AG04449 (cell line): ENCODE measurements at places on chromosomes 12 and 14.

- no peak for DNase-seq
These were observed 4.0 kb downstream of the NCOR2 start for GRCh38 chr12:124563401-124563800.

DNA sequence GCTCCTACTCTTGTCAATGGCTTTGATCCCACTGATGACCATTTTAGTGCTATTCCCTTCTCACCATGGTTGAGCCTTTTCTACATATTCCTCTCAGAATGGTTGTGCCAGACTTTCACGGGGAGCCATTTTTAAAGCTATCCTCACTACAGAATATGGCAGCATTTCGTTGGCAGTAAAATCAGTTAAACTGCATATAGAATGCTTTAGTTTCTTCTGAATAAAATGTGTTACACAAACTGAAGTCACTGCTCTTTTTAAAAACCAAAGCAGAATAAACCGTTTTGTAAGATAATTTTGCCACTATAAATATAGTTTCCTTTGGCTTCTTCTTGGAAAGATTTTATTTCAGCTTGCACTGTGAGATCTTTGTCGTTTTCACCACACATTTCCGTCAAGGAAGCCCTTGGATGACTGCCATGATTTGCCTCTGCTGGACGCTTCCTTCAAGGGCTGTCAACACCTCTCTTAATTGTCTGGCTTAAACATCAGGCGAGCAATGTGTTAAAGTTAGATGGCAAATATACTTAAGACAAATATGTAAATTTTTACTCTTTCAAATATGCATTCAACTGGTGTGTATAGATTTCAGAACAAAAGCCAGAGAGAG lies 624.2 kb downstream of the DIO2 start:
- DNase-seq, result no peak

DNA sequence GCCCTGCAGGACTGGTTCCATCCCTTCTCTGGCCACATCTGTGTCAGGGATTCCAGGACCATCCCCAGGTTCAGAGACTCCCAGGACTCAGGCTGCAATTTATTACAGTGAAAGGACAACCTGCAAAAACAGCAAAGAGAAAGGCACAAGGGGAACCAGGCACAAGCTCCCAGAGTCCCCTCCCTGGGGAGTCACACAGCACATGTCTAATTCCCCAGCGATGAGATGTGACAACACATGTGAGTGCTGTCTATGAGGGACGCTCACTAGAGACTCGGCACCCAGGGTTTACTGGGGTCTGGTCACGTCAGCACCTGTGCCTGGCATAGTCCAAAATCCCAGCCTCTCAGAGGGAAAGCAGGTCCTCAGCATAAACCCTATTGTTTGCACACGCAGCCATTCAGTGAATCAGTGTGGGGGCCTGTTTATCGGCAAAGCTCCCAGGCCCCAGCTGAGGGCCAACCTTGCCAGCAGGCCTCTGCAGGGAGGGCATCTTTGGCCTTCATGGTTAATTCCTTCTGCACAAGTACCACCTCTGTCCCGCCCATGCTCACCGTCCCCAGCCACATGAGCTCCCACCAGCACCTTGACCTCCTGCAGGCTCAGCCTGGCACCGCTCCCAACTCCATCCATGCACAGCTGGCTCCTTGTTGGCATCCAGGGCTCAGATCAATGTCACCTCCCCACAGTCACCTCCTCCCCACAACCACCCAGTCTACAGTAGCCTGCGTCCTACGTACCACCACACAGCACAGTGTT lies 198.9 kb upstream of the SFSWAP start:
- no peak for DNase-seq

- DNase-seq, result no peak
These were observed 86.8 kb upstream of the PKP2 start for GRCh38 chr12:32983332-32983731.

GRCh38 chr12:79381248-79382208 lies 309.2 kb downstream of the PAWR start:
- no peak for DNase-seq

GRCh38 chr12:96502477-96502876 lies 13.1 kb downstream of the CFAP54 start:
- no peak for DNase-seq

DNA sequence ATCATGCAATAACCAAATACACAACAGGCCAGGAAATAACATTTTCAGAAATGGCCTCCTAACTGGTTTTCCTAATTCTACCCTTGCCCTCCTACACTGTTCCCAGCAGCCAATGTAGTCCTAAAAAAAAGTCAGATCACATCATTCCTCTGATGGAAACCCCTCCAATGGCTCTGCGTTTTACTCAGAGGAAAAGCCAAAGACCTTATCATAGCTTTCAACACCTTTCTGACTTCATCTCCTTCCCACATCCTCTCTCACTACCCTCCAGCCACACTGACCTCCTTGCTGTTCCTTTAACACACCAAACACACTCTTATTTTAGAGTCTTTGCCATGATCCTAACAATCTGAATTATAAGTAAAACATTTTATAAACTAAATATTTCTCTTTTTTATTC lies 1.1 kb downstream of the MED6 start:
- DNase-seq, result no peak

GRCh38 chr12:130385193-130385592 lies 47.5 kb downstream of the PIWIL1 start:
- no peak for DNase-seq

DNA sequence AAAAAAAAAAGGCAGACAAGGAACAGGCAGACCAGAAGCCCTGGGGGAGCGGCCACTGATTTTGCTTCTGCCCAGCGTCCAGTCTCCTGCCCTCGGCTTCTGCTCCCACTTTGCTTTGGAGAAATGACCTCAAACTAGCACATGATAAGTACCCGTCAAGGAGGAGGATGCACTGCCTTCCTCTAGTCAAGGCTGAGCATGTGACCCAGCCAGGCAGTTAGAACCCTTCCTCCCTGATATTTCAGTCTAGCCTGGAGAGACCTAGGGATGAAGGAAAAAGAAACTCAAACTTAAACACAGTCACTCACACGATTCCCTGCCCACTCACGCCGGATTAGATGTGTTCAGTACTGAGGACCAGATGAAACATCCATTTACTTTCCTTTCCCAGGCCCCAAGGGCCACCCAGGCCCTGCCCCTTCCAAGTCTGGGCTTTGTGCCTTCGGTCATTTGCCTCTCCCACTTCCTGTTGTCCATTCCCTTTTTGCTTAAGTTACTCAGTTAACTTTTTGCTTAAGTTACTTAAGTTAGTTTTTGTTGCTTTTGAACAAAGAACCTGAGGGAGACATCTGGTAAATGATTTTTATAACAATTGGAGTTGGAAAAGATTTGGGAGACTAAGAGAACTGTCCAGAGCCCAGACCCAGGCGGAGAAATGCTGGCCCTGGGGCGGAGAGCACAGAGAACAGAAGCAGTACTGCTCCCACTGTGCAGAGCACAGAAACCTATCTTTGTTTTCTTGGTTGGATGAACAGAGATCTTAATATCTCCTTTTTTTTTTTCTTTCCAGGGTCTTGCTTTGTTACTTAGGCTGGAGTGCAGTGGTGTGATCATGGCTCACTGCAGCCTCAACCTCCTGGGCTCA lies 23.0 kb upstream of the TTC7B start:
- no peak for DNase-seq

GRCh38 chr12:41967668-41968500 lies 176.8 kb downstream of the GXYLT1 start:
- DNase-seq, result no peak

DNA sequence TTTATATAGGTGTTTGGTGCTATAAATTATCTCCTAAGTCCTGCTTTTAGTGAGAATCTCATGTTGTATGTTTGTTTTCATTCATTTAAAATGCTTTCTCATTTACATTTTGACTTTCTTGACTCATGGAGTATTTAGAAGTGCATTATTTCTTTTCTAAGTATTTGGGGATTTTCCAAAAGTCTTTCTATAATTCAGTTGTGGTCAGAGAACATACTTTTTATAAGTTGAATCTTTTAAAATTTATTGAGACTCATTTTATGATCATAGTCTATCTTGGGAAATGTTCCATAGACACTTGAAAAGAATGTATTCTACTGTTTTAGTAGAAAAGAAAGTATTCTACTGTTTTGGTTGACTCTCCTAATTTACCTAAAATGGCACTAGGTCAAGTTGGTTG lies 168.2 kb downstream of the AKAP6 start:
- DNase-seq, result no peak

DNA sequence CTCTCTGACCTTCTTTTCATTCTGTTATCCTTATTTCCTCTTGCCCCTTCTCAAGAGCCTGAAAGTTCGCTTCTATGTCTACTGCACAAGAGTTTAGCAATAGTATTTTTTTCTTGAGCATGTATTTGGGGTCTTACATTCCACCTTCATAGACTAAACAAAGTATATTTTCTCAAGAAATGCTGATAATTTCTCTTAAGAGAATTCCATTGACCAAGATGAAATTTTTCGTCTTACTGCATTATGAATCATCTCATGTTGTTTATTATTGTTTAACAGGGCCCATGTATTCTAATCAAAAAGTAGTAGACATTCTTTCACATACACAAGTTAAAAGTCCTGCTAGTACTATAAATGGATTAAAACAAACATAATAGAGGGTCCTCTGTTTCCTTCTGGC lies 219.3 kb downstream of the C12orf50 start:
- no peak for DNase-seq

- peak; percentile 100 for DNase-seq
These were observed 56.0 kb upstream of the HECTD1 start for GRCh38 chr14:31263485-31264133.

- no peak for DNase-seq
These were observed 1168.4 kb downstream of the TMEM121 start for GRCh38 chr14:106694638-106695393.

DNA sequence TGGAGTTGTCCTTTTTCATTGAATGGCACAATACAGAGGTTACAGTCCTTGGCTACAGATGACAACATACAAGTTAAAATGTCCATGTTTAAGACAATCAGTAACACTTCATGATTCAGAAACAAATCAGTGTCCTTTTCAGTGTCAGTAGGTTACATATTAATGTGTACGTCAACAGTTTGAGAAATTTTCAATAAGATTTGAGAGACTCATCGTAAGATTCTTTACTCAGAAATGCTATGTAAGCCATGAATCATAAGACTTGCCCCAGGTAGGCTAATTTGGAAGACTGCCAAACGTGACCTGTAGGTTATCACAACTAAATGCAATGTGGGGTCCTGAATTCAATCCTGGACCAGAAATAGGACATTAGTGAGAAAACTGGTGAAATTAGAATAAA lies 3.5 kb downstream of the RDH12 start:
- no peak for DNase-seq
